ENCODE measurements at places on chromosomes 2 and 18. TPM values are rescaled to one million over a fixed set of nuclear protein-coding genes. Genes with fewer than 3 reads are reported as not detected.

DNA sequence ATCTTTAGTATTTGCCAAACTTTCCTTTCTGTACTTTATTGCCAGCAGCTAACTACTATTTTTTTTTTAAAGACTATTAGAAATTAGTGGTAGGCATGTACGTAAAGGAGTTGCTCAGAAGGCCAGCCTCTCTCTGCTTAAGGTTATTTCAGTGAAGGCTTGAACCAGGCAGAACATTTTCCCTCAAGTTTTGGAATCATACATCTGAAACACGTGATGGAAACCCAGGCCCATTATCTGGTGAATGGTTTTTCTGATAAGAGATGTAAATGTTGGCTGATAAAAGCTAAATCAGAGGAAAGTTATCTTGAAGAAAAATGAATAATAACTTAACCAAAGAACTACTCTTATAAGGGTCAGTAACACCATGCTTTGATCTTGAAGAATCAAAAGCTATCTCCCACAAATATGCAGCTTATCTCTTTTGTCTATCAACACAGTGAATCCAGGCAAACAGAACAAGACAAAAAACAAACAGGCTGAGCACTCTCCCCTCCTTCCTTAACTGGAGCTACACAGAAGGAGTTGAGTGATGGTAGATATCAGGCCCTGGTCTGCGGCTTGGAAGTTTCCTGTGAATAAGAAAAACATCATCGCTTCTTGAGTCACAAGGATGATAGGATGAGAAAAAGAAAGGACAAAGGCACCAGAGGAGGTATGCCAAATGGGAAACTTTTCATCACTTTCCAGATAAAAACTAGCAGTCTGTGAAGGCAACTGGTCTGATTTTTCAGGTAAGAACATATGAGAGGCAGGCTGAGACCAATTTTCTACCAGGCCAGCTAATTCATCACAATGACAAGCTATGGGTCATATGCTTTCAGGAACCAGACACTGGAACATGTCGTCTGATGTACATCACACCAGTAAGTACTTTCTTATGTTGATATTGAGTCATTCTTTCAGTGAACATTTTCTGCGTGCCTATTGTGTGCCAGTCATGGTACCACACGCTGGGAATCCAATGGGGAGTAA, 88.4 kb upstream of the STK17B start:
- H3K4me3 ChIP-seq: no peak overlapping the region
- H3K27me3 ChIP-seq: no peaks in the 10 kb centered on the region
- no peak for DNase-seq
- peaks cover 14% of the 10 kb centered on the region for H3K4me1 ChIP-seq

GRCh38 chr2:157172239-157172638, 85.3 kb upstream of the GALNT5 start:
- H3K4me1 ChIP-seq: no peaks in the 10 kb centered on the region
- no peak for DNase-seq
- no peaks in the 10 kb centered on the region for H3K36me3 ChIP-seq
- H3K4me3 ChIP-seq: no peak overlapping the region
- no peak overlapping the region for H3K27ac ChIP-seq
- no peaks in the 10 kb centered on the region for H3K27me3 ChIP-seq

DNA sequence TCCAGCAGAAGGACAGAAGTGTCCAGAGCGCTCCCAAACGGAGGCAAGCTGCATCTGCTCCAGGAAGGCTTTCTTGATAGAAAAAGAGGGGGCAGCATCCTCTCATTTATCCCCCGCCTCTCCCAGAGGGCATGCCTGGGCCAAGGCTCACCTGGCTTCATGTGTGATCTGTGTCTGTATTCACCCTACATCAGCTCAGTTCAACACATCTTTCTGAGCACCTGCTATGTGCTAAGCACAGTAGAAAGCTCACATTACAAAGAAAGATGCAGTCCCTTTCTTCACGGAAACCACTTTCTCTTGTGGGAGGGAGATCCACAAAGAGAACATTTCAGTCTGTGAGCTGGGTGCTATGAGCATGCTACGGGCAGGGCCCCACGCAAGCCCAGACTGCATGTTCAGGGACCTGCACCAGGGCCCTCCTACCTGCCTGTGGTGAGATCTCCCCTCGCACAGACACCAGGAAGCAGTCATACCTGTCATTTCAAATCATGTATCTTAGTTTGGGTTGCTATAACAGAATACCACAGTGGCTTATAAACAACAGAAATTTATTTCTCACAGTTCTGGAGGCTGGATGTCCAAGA, 90.7 kb downstream of the PDCL3 start:
- no peak for DNase-seq
- no peak overlapping the region for H3K27ac ChIP-seq
- no peaks in the 10 kb centered on the region for H3K36me3 ChIP-seq
- no peak overlapping the region for H3K4me3 ChIP-seq
- no peaks in the 10 kb centered on the region for H3K4me1 ChIP-seq

DNA sequence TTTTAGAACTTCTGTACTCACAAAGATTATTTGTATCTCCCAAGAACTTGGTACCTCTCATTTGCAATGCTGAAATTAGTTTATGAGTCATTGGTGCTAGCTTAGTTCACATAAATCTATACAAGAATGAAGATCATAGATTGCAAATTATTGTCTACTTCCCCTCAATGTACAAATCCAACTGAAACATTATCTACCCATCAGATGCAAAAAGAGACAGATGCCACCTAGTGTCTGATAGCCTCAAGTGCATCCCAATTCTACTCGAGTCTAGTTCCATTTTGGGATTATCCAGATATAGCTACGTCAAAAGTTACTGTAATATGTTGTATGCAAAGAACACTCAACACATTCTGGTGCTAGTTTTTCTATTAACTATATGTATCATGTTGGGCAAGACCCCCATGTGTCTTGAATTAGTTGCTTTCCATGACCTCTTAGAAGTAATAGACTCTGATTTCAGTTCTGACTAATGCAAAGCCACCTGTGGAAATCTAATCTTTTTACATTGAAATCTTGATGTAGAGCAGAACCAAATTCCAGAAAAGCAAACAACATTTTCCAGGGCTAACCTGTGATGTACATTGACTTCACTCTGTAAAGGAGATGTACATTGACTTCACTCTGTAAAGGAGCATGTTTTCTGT, 210.0 kb downstream of the RBM43 start:
- peak; percentile 52 for DNase-seq
- H3K27ac ChIP-seq: no peak overlapping the region
- no peak overlapping the region for H3K4me3 ChIP-seq
- no peaks in the 10 kb centered on the region for H3K27me3 ChIP-seq
- no peaks in the 10 kb centered on the region for H3K4me1 ChIP-seq
- H3K36me3 ChIP-seq: no peaks in the 10 kb centered on the region

- H3K27me3 ChIP-seq: no peaks in the 10 kb centered on the region
- DNase-seq: peak; percentile 29
- H3K4me3 ChIP-seq: no peak overlapping the region
- peak overlapping the region; percentile 75 for H3K27ac ChIP-seq
Observed at GRCh38 chr2:67260343-67261277, 136.5 kb upstream of the ETAA1 start.

DNA sequence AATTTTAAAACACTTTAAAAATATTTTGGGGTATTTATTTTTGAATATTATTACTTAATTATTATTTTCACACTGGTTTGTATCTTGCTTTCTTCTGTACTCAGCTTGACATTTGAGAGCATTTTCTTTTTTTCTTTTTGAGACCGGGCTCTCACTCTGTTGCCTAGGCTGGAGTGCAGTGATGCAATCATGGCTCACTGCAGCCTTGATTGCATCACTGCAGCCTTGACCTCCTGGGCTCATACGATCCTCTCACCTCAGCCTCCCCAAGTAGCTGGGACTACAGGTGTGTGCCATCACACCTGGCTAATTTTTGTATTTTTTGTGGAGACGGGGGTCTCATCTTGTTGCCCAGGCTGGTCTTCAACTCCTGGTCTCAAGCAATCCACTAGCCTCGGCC, 79.9 kb upstream of the DLX2 start:
- no peaks in the 10 kb centered on the region for H3K36me3 ChIP-seq
- H3K27me3 ChIP-seq: no peaks in the 10 kb centered on the region
- H3K4me1 ChIP-seq: no peaks in the 10 kb centered on the region
- H3K4me3 ChIP-seq: no peak overlapping the region

DNA sequence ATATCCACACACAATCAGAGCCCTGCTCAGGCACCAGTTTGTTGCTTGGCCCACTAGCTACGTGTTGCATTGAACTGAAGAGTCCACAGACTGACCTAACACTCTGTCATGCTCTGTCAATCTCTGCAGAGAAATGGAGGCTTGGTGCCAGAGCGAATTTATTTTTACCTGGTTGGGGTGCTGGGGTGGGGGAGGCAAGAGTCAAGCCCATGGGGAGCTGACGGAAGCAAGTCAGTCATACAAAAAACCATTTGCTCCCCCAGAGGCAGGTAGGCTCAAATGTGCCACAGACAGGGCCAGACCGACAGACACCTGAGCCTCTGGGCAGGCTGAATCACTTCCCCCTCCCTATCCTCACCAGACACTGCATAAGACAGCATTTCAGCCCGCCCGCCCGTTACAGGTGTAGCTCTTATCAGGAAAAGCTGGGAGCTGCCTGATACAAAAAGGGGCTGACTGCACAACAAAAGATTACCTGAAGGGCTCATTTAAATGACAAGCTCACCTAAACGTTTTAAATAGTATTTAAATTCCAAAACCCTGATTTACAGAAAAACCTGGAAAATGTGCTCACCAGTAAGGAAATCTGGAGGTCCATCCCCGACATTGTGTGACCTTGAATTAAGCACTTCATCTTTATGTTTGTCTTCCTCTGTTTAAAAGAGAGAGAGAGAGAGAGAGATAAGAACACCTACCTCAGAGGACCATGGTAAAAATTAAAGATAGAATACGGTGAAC, 2.1 kb upstream of the PCBP1 start:
- no peaks in the 10 kb centered on the region for H3K27me3 ChIP-seq
- DNase-seq: peak; percentile 75
- H3K4me1 ChIP-seq: peaks cover 62% of the 10 kb centered on the region
- peak overlapping the region; percentile 92 for H3K4me3 ChIP-seq
- H3K27ac ChIP-seq: peak overlapping the region; percentile 99

DNA sequence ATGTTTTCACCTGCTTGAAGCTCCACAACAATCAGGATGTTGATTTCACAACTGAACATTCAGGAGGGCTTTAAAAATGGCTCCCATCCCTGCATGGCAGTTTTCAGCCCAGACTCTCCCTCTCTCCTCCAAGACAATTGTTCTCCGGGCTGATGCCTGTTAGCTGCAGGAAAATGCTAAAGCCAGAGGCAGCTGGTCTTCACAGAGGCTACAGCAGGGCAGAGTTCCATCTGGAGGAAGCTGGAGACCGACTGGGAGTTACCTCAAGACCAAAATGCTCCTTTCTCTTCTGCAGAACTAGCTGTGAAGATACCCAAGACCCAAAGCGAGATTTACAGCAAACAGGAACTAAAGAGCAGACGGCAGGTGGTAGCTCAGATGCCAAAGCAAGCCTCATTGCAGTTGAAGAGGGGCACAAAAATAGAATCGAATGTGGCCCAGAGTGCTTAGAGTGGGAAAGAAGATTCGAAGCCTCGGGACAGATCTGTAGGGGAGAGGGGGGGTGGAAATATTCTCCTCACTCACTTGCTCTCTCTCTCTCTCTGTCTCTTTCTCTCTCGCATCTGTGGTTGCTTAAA, 423.6 kb downstream of the ZNF521 start:
- H3K36me3 ChIP-seq: no peaks in the 10 kb centered on the region
- no peak for DNase-seq
- H3K4me3 ChIP-seq: no peak overlapping the region
- H3K27me3 ChIP-seq: no peaks in the 10 kb centered on the region

GRCh38 chr2:178243961-178244360, 49.6 kb downstream of the OSBPL6 start:
- no peaks in the 10 kb centered on the region for H3K36me3 ChIP-seq
- H3K27me3 ChIP-seq: no peaks in the 10 kb centered on the region
- no peak overlapping the region for H3K4me3 ChIP-seq
- H3K27ac ChIP-seq: no peak overlapping the region

GRCh38 chr18:48767090-48767690, 183.6 kb downstream of the SMAD7 start:
- no peak overlapping the region for H3K4me3 ChIP-seq
- H3K4me1 ChIP-seq: peaks cover 7% of the 10 kb centered on the region
- DNase-seq: peak; percentile 71
- H3K27ac ChIP-seq: no peak overlapping the region
- H3K27me3 ChIP-seq: no peaks in the 10 kb centered on the region

- H3K4me1 ChIP-seq: peaks cover 43% of the 10 kb centered on the region
- H3K27me3 ChIP-seq: no peaks in the 10 kb centered on the region
- peaks cover 3% of the 10 kb centered on the region for H3K36me3 ChIP-seq
- H3K4me3 ChIP-seq: no peak overlapping the region
- peak overlapping the region; percentile 84 for H3K27ac ChIP-seq
Observed at GRCh38 chr2:20196657-20197161, 28.2 kb downstream of the SDC1 start.

DNA sequence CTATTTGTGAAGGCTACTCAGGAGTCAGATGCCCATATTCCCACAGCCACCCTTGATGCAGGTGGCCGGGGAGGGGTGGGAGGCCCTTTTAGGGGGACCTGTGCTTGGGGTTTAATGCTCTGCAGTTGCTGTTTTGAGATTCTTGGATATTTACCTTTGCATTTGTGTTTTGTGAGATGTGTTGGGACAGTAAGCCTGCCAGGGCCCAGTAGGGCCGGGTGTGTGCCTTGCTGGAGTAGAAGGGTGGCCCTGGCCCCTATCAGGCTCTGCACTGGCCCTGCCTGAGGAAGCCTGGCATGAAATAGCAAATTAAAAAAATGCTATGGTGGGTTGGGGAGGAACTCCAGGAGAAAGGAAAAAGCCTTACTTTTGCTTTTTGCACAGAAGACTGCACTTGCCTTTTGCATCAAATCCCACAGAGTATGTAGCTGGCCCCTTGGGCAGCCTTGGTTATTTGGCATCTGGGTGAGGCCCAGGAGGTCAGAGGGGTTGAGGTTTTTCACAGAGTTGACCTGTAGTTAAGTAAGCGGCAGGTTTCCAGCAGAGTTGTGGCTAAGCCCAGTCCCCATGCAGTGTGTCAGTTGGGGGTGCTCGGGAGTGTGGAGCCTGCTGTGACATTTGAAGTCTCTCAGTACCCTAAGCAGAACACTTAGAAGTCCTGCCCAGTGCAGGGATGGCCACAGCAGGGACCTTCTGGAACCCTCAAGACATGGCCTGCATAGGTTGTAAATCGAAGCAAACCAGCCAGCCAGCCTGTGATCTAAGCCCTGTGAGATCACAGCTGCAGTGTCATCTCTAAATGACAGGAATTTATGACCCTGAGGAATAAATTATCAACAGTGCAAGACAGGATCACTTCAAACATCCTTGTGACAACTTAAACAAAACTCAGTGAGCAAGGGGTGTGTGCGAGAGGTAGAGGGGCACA, 68.8 kb downstream of the SH3RF3 start:
- no peak for DNase-seq
- no peak overlapping the region for H3K27ac ChIP-seq
- H3K4me1 ChIP-seq: peaks cover 6% of the 10 kb centered on the region
- no peak overlapping the region for H3K4me3 ChIP-seq
- H3K36me3 ChIP-seq: no peaks in the 10 kb centered on the region

ABCA12 gene
- under 0.01 TPM for total RNA-seq

FTCDNL1 gene
- total RNA-seq: not detected

FSIP2 gene
- 32.5 TPM for total RNA-seq

STON1 gene
- 116 TPM for total RNA-seq

CRYBA2 gene
- total RNA-seq: not detected

DYNAP gene
- total RNA-seq: not detected

ERICH2 gene
- not detected for total RNA-seq
